Activated T-cell treated with anti-CD3 and anti-CD28 coated beads, Interleukin-2, amount 50 U/mL, for 72 hours (primary cell): ENCODE measurements at places on chromosomes 16 and 17. TPM values are rescaled to one million over a fixed set of nuclear protein-coding genes. Genes with fewer than 3 reads are reported as not detected.
A peak's percentile ranks its signal among the peaks of the same experiment; 100 is the strongest.

DNA sequence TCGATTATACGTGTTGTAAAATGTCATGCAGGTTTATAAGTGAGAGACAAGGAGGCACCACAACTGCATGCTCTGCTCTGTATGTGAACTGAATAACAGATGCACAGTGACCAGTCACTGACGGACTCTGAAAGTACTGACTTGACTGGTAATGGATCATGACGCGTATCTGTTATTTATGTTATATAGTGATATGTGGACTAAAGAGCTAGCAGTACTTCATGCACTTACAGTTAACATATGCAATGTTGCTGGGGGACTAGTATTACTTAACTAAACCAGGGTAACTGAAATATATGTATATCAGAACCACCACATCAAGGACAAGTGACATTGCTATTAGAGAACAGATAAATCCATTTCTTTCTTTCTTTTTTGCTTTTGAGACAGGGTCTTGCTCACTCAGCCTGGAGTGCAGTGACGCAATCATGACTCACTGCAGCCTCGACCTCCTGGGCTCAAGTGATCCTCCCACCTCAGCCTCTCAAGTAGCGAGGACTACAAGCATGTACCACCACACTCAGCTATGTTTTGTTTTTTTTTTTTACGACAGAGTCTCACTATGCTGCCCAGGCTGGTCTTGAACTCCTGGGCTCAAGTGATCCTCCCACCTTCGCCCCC, 17.2 kb downstream of the COIL start:
- peaks cover 4% of the 10 kb centered on the region for H3K36me3 ChIP-seq
- H3K27ac ChIP-seq: peak overlapping the region; percentile 27
- H3K4me3 ChIP-seq: no peak overlapping the region
- DNase-seq: peak; percentile 22
- peaks cover 8% of the 10 kb centered on the region for H3K4me1 ChIP-seq

DNA sequence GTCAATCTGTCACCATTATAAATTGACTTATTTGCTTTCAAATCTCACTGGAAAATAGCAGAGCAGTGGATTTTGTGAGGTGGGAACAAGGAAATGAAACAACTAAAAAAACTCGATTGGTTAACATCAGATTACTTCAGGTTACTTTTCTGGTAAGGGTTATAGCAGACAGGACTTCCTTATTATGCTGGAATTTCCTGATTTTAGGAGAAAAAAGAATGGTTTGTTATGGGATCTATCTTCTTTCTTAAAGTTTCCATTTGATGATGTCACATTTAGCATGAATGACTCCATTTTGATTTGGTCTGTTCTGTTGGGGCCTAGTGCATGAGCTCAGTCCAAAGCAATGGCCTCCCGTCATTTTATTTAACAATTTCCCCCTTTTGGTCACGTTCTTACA, 210.6 kb downstream of the KCNJ2 start:
- peaks cover 4% of the 10 kb centered on the region for H3K27me3 ChIP-seq
- DNase-seq: no peak
- no peaks in the 10 kb centered on the region for H3K36me3 ChIP-seq
- H3K4me1 ChIP-seq: no peaks in the 10 kb centered on the region
- no peak overlapping the region for H3K27ac ChIP-seq

ADAP2 gene
- total RNA-seq: 1.8 TPM

- H3K36me3 ChIP-seq: no peaks in the 10 kb centered on the region
- DNase-seq: no peak
- no peak overlapping the region for H3K27ac ChIP-seq
- no peaks in the 10 kb centered on the region for H3K27me3 ChIP-seq
Observed at GRCh38 chr16:81558077-81558443, 113.5 kb downstream of the CMIP start.

- no peak for DNase-seq
- H3K36me3 ChIP-seq: peaks cover 5% of the 10 kb centered on the region
- H3K27me3 ChIP-seq: no peaks in the 10 kb centered on the region
- peaks cover 22% of the 10 kb centered on the region for H3K4me1 ChIP-seq
Observed at GRCh38 chr16:53849585-53849984, 145.6 kb downstream of the FTO start.

LAT gene
- 254 TPM for total RNA-seq

- no peak for DNase-seq
- H3K4me1 ChIP-seq: peaks cover 75% of the 10 kb centered on the region
- H3K4me3 ChIP-seq: peak overlapping the region; percentile 16
- H3K27me3 ChIP-seq: no peaks in the 10 kb centered on the region
- H3K36me3 ChIP-seq: peaks cover 5% of the 10 kb centered on the region
Observed at GRCh38 chr16:11183035-11183812, 72.8 kb downstream of the SOCS1 start.

HBA1 gene
- total RNA-seq: 1.1 TPM

- no peaks in the 10 kb centered on the region for H3K4me1 ChIP-seq
- no peak overlapping the region for H3K27ac ChIP-seq
- DNase-seq: no peak
Observed at GRCh38 chr16:88202207-88202745, 180.5 kb upstream of the ZNF469 start.

- peaks cover 5% of the 10 kb centered on the region for H3K36me3 ChIP-seq
- no peaks in the 10 kb centered on the region for H3K27me3 ChIP-seq
- peaks cover 65% of the 10 kb centered on the region for H3K4me1 ChIP-seq
- H3K27ac ChIP-seq: peak overlapping the region; percentile 99
- peak overlapping the region; percentile 89 for H3K4me3 ChIP-seq
Observed at GRCh38 chr17:41678907-41679739, 9.6 kb upstream of the EIF1 start.

KRTAP4-3 gene
- total RNA-seq: not detected

HNF1B gene
- total RNA-seq: 0.19 TPM
